KBM-7 (cell line): ENCODE measurements at places on chromosomes 7 and 10.

GRCh38 chr10:111146025-111146640, 69.3 kb downstream of the ADRA2A start:
- DNase-seq, result no peak

GRCh38 chr10:20898866-20899535, 1.9 kb upstream of the NEBL start:
- DNase-seq, result no peak

DNA sequence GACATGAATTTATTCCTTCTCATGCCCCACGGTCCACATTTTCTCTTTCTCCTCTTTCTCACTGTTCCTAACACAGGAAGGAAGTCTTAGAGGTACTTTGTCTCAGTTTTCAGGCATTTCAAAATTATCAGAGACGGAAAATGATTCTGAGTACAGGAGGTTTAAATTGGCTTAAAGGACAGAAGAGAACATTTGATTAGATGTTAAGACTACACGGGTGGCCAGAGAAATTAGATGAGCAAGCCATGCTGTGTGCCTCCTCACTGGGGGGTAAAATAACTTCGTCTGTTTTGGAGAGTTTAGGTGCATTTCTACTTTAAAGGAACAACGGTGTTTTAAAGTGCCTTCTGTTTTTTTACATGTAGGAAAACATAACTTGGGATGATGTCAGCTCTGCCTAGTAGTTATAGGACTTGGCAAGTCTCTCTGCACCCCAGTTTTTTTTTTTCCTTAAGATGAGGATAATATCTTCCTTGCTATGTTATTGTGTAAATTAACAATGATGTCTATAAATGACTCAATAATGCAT, 66.9 kb downstream of the MCMBP start:
- no peak for DNase-seq

GRCh38 chr7:40507166-40507565, 372.4 kb downstream of the SUGCT start:
- peak; percentile 50 for DNase-seq

- DNase-seq, result no peak
Observed at GRCh38 chr10:110666673-110667072, 22.5 kb downstream of the RBM20 start.

DNA sequence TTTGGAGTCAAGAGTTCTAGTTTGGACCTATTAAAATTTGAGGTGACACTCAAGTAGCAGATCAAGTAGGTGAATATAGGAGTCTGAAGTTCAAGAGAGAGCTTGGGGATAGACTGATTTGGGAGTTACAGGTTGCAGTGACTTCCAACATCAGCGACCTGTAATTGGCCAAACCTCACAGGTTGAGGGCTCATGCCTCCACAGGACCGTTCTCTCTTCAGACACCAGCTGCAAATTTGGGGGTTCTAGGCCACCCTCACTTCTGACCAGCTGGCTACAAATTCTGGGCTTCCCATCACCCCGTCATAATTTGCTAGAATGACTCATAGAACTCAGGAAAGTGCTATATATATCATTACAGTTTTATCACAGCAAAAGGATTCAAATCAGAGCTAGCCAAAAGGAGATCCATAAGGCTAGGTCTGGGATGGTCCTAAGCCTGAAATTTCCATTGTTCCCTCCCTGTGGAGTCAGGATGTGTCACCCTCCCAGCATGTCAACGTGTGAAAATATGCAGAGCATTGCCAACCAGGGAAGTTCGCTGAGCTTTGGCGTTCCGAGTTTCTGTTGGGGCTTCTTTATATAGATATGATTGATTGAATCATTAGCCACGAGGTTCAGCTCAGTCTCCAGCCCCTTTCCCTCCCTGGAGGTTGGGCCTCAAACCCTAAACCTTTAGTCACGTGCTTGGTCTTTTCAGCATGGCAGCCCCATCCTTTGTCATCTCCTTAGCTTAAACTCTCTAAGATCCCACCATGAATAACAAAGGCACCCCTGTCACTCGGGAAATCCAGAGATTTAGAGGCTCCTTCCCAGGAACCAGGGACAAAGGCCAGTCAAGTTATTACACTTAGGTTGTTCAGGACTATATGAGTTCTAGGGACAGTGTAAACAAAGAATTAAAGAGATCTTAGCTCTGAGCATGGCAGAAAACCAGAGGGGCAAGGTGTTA, 20.7 kb upstream of the ZNF212 start:
- DNase-seq, result no peak

DNA sequence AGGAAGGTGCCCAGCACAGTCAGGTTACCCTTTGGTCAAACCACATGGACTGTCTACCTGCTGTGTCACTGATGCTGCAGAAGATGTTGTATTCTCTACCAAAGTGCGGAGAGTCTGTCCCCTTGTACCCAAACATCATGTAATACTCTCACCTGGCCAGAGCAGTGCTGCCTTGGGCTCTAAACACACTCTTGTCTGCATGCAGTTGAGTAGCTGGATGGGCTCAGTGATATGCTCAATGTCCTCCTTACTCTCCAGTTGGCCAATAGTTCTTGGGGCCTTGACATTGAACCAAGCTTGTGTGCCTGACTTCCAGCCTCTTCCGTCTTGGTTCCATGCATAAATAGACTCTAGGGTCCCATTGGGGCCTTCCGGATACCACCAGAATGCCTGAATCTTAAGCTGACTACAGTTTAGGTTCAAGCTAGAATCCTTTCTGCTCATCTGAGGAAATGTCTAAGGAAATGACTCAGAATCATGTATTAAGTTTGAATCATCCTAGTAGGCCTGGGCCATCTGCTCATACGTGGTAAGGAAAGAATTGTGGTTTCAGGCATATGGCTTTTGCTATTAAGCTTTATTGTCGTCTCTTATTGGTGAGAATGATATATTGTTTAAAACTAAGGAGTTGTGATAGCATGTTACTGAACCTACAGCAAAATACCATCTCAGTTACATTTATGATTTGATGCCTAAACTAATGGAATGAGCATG, 118.0 kb downstream of the OTUD1 start:
- no peak for DNase-seq

DNA sequence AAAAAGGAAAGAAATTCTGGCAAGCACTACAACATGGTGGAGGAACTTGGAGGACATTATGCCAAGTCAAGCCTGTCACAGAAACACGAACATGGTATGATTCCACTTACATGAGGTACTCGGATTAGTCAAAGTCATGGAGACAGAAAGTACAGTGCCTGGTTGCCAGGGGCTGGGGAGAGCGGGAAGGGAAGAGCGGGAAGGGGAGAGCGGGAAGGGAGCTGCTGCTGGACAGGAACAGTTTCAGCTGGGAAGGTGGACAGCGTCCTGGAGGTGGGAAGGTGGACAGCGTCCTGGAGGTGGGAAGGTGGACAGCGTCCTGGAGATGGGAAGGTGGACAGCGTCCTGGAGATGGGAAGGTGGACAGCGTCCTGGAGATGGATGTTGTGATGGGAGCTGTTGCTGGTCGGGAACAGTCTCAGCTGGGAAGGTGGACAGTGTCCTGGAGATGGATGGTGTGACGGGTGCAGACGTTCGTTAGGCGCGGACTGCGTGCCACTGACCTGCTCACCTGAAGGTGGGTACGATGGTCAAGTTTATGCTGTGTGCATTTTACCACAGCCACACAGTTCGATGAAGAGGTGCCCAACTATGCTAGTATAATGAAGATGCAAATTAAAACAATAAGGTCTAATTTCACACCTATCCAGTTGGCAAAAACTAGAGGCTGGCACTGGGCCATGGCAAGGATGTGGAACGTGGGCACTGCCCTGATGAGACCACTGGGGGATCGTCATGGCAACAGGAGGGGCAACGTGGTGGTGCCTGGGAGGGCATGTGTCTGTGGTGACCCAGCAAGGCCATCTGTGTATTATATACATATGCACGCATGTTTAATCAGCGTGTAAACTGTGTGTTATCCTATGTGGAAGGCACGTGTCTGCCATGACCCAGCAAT, 103.8 kb downstream of the NKX6-2 start:
- no peak for DNase-seq

DNA sequence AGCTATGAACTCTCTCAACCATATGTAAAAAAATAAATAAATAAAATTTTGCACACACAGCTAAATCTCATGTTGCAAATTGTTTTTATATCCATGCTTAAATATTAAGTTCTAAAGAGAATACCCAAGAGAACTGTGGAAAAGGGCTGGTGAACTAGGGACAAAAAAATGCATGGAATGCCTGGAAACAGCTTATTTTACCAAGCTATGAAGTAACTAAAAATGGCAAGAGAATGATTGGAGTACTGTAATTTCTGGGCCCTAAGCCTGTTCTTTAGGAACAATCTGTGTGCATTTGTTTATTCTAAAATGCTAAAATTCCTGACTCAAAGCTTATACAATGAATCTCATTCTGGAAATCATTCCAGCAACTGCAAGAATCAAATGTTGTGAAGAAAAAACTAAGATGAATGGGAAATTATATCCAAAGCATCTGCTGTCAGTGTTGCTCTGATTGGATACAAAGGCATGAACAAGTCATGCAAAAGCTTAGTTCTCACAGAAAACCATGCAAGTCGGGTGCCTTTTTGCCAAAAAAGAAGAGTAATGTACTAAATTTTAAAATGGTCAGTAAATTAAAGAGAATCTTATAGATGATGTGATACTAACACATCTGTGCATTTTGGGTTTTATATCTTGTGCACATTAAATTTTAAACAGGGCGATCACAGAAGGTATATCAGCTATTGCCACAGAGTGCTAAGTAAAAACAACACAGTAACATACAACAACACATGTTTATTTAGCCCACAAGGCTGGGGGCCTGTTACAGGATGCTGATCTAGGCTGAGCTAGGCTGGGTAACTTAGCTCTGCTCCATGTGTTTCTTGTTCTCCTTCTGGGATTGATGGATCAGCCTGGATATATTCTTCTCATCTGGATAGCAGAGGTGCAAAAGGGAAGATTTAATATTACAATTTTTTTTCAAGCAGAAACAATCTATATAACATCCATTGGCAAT, 453.5 kb upstream of the SEMA3A start:
- no peak for DNase-seq

GRCh38 chr10:58104351-58104751, 163.3 kb downstream of the IPMK start:
- no peak for DNase-seq

- peak; percentile 37 for DNase-seq
Observed at GRCh38 chr7:73770002-73770859, at the start of gene CLDN3. Gene CLDN3, minus strand, starts transcription at chr7:73770270. Its CDS starts 221 bp downstream, at chr7:73770049.

- no peak for DNase-seq
Observed at GRCh38 chr7:121576148-121576917, 180.2 kb upstream of the FAM3C start.

GRCh38 chr7:1150400-1151002, 9.5 kb downstream of the ZFAND2A start:
- DNase-seq, result no peak

DNA sequence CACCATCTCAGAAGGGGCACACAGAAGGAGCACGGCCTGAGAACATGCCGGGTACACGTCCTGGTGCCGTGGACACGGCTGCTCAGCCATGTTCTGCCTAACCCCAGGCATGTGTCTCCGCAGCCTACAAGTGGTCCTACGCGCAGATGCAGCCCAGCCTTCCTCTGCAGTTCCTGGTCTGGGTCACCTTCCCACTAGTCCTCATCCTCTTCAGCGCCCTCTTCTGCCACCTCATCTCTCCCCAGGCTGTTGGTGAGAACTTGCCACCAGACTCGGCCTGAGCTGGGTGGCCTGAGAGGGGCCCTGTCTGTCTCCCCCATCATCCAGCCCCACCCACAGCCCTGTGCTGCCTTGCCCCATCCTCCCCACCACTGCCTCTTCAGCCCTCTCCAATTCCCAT, 5.3 kb downstream of the CLCN1 start:
- no peak for DNase-seq

- DNase-seq, result no peak
Observed at GRCh38 chr10:31431021-31431420, 112.0 kb downstream of the ZEB1 start.

DNA sequence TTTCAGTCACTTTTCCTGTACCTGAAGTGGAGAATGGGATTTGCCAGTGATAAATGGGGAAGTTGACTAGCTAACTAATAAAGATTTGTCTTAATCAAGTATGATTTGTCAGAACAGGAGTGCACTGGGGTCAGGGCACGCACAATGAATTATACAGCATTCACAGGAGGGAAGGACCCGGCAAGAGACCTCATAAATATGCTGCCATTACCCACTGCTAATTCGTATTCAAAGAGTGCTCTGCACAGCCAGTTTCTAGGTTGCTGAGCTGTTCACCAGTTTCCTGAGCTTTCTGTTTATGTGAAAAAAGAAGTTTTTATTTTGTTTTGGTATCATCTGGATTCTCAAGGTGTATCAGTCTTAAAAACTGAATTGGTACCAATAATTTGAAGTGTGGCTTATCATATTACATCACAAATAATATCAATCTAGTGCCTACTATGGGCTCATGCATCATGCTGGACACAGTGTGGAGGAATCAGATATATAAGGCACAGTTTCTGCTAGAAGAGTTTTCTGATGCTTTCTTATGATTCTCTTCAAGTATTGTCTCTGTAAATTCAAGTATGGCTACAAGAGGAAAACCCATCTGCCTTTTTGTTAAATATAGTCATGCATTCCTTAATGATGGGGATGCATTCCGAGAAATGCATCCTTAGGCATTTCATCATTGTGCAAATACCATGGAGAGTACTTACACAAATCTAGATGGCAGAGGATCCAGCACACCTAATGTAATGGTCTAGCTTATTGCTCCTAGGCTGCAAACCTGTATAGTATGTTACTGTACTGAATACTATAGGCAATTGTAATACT, 202.2 kb downstream of the VTI1A start:
- no peak for DNase-seq

GRCh38 chr10:72667207-72667864, 24.6 kb upstream of the MCU start:
- no peak for DNase-seq

DNA sequence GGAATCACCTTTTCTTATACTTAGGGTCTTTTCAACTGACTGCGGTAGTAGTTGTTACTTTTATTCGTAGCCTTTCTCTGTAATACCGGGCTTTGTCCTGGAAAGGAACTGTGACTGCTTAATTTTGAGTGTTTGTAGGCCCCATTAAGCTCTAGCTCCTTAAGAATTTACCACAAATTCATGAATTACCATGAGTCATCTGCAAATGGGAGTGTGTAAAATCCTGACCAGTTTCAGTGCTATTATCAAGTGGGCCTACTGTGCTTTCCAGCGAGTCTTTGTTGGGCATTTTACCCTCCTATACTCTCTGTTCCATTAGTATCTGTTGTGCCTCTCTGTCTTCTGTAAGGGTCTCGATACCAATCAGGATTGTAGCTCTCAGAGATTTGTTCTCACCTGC, 49.7 kb downstream of the ZMYND11 start:
- no peak for DNase-seq

DNA sequence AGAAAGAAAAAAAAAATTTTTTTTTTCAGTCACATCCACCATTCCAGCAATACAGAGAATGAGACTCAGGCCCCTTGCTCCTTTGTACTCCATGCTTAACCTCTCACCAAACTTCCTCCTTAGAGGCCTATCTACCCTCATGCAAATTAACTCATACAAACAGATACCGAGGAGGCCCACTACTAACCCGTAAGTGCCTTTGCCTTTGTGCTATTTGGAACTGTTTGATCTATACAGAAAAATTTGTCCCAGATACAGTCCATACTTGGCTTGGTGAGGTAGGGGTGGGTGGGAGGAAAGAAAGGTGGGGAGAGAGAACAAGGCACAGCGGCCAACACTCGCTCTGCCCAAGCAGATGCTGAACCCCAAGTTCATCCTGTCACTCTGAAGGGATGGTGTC, 87.8 kb upstream of the DUSP5 start:
- no peak for DNase-seq
